Immature natural killer cell (primary cell): ENCODE measurements at places on chromosomes 13 and 19.

DNA sequence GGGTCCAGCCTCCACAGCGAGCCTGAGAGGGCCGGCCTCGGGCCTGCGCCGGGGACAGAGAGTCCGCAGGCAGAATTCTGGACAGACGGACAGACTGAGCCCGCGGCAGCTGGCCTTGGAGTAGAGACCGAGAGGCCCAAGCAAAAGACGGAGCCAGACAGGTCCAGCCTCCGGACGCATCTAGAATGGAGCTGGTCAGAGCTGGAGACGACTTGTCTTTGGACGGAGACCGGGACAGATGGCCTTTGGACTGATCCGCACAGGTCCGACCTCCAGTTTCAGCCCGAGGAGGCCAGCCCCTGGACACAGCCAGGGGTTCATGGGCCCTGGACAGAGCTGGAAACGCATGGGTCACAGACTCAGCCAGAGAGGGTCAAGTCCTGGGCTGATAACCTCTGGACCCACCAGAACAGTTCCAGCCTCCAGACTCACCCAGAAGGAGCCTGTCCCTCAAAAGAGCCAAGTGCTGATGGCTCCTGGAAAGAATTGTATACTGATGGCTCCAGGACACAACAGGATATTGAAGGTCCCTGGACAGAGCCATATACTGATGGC, 490 bp downstream of the ITPKC start:
- DNase-seq: no peak

DNA sequence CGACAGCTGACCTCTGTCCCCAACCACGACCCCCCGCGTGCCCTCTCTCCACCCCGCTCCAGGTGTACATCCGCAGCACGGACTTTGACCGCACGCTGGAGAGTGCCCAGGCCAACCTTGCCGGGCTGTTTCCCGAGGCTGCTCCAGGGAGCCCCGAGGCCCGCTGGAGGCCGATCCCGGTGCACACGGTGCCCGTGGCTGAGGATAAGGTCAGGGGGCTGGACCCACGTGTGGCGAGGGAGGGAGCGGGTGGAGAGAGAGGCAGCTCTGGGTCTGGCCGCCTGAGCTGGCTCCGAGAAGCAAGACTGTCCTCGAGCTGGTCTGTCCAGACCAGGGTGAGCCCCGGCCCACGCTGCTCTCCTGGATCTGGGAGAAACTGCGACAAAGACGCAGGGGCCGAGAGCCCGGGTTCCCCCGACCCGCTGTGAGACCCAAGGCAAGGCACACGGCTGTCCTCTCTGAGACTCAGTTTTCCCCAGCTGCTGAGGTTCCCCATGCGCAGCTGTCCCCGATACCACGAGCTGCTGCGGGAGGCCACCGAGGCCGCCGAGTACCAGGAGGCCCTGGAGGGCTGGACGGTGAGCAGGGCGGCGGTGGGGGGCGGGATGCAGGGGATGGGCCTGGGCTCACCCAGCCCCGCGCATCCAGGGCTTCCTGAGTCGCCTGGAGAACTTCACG, 1.5 kb downstream of the ACP4 start:
- DNase-seq: no peak

DNA sequence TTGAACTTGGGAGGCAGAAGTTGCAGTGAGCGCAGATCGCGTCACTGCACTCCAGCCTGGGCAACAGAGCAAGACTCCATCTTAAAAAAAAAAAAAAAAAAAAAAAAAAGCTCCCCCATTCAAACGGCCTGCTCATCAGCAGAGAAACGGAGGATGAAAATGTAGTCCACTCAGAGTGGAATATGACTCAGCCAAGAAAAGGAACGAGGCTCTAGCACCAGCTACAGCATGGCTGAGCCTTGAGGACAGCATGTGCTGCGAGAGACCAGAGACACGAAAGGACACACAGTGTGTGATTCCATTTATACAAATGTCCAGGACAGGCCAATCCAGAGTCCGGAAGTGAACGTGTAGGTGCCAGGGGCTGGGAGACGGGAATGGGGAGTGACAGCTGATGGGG, 18.1 kb upstream of the MIER2 start:
- no peak for DNase-seq

DNA sequence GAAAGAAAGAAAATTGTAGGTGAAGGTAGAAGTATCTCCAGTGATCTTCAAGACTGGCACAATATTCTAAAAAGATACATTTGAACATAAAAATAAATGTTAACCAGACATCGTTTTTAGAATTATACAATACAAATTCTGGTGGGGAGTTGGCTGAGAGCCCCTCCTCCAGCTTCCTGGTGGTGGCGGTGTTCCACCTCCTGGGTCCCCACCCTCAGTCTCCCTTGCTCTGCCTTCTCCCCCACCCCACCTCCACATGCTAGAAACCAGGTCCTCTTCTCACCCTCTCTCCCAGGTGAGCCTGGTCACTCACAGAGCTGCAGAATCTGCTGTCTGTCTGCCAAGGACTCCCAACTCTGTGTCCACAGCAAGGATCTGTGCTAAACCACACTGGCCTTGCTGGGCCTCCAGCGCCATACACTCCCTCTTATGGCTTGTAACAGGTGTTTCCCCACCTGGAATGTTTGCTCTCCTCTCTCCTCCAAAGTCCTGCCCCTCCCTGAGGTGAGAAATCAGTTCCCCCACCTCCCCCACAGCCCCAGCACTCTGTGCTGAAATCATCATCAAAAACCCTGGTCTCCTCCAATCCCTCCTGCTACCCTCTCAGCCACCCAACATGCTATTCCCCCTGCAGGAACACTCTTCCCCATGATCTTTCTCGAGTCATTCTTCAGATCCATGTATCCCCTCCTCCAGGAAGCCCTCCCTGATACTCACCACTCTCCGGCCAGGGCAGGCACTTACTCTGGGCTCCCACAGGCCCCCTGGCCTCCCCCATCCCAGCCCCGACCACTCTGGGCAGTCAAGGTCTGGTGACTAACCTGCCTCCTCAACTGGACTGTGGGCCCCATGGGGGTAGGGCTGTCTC, 20.5 kb upstream of the CYP2S1 start:
- no peak for DNase-seq

GRCh38 chr19:32308431-32309077, 36.9 kb upstream of the ZNF507 start:
- DNase-seq: no peak

DNA sequence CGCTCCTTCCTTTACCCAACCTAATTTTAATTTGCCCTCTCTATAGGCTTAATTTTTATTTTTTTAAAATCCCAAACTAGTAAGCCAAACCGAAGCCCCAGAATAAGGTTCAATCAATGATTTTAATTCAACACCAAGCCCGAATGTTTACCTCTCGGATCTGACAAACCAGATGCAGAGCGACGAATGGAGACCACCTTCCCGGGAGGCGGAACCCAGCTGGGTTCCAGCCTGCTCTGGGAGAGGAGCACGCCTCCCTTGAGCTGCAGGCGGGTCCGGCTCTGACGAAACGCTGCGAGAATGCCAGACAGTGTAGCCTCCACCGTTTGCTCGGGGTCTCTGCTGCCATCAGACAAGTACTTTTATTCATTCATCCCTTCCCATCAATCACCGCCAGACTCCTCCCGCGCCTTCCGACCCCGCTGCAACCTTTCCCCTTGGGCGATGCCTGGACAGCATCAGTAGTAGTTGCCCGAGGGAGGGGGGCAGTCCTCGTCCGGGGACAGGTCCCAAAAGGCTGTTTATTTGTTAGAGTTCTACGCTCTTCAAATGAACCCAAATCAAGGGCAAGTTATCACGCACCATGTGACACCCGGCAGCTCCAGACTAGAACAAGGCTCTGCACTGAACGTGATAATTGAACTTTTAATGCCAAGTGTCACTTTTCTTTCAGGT, 752 bp upstream of the EDNRB start:
- no peak for DNase-seq

- no peak for DNase-seq
These were observed 59.8 kb downstream of the RUBCNL start for GRCh38 chr13:46327246-46327645.

DNA sequence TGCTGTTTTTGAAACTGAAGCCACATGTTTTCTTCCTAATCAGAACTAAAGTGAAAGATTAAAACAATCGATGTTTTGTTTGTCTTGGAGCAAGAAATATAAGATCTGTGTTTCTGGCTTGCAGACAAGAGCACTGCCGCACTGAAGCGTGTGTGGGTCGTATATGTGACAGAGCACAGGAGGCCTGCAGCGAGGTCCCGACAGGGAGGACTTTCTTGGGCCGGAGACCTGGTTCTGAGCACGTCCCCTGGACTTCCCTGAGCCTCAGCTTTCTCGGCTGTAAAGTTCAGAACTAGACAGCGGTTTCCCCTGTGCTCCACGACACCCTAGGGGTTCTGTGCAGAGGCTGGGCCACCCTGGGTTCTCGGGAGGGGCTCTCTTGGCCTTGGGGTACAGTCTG, 60.5 kb downstream of the GADD45B start:
- no peak for DNase-seq

- no peak for DNase-seq
These were observed 4.0 kb downstream of the NCAN start for GRCh38 chr19:19215792-19216191.

GRCh38 chr13:38045278-38046048, 175.9 kb upstream of the TRPC4 start:
- DNase-seq: no peak

GRCh38 chr13:106548064-106548696, 12.7 kb upstream of the EFNB2 start:
- DNase-seq: no peak

- no peak for DNase-seq
These were observed 53.6 kb upstream of the FARP1 start for GRCh38 chr13:98089246-98089645.

- DNase-seq: no peak
These were observed 7.6 kb downstream of the EPS8L1 start for GRCh38 chr19:55083004-55083850.

GRCh38 chr19:47755762-47756626, 10.6 kb downstream of the NOP53 start:
- DNase-seq: no peak

- DNase-seq: peak; percentile 30
These were observed 61.6 kb upstream of the MED4 start for GRCh38 chr13:48156466-48156865.

DNA sequence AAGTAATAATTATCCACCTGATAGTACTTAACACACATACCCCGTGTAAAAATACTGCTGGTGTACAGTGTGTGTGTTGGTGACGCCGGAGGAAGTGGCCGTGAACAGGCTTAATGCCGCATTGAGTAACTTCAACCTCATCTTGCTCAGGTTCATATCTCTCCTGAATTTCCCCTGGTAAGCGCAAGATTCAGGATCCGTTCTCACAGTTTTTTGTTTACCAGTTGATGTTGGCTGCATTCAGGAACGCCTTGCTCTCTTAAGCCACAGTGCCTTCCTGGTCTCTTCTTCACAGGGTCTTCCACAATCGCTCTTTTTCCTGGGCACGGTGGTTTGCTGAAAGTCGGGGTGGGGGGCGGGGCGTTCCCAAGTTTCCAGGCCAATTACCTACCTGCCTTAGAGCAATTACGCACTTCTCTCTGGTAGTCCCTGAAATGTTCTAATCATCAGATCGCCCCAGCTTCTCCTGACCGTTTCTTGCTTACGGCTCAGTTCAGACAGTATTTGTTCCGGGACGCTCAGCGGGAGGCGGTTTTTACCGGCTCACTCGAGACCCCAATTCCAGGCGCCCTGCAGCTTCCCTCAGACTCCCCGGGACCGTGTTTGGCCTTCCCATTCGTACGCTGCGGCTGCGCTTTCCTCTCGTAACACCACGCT, 706 bp upstream of the DNAJC3 start:
- DNase-seq: peak; percentile 38

DNA sequence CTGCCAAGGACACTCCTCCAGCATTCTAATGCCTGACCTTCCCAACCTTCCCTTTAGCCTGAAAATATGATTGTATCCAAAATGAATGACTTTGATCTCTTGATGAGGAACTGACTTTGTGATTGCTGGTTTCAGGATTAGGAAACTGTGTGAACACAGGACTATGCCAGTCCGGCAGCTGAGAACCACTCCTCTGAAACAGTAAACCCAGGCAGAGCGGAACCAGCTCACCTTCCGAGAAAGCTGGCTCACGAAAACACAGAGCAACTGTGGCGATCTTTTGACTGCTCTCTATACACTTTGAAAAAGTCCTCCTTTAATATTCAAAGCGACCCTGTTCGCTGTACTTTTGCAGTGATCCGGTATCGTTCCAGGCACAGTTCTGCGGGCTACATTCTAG, 258.8 kb upstream of the IRS2 start:
- no peak for DNase-seq

GRCh38 chr13:106096661-106097092, 438.8 kb downstream of the EFNB2 start:
- no peak for DNase-seq

DNA sequence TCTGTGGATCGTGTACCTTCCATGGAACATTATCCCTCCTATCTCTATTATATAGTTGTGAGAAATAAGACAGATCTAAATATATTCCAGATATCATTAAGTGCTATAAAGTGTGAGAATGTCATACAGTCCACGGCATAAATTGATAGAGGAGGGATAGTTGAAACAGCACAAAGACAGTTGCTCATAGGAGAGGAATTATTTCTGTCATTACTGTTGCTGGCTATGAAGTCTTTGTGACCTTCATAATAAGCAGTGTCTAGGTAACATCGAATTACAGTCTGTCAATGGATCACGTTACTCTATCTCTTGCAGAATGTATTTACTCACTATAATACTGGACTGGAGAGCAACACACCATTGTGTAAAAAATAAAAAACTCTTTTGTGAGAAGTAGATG, 671.5 kb upstream of the PCDH20 start:
- no peak for DNase-seq

GRCh38 chr13:20460761-20461160, 64.9 kb downstream of the CRYL1 start:
- DNase-seq: no peak

DNA sequence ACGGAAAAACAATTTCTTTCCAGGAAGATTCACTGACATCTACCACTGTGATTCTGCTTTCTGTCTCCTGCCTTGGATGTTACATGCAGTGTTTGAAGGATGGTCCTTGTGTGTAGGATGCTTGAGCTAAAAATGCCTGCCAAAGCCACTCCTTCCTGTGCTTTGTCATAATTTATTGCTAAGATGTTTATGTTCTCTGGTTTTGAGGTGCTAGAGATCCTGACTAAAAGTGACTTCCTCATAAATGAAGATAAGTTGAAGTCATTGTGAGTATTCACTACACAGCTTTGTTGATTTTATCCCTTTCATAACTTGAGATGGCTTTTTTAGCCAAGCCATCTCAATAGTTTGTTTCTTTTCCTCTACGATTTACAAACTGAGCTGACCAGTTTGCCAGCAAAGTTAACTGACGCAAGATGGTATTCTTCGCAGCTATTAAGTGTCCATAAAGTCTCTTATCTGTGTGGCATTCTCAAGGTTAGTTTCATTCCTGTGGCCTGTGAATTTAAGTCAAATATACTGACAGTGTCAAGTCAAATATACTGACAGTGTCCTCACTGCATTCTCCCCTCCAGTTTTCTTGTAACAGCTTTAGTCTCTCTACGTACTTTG, 15.7 kb upstream of the FBXL3 start:
- no peak for DNase-seq

DNA sequence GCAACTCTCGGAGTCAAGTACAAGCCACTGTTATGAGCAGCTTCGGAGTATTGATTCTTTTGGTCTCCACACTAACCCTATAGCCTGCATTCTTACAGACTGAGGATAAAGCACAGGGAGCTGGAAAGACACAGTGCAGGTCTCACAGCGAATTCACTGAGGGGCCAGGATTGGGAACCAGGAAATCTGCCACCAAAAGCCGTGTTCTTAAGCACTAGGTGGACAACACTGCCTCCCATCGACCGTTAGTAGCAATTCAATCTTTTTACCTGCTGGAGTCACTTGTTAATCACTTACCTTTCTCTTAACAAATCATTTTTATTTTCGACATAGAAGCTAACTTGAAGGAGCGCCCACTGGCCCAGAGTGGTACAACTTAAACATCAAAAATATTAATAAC, 6.3 kb downstream of the PMIS2 start:
- DNase-seq: no peak

- no peak for DNase-seq
These were observed 141.6 kb downstream of the KATNAL1 start for GRCh38 chr13:30165796-30166195.
